ENCODE measurements at places on chromosomes 4 and X. TPM values are rescaled to one million over a fixed set of nuclear protein-coding genes. Genes with fewer than 3 reads are reported as not detected.

The SPON2 gene
- not detected for total RNA-seq

The ZDHHC15 gene
- not detected for total RNA-seq

The FMR1NB gene
- total RNA-seq = not detected

The SLC49A3 gene
- 11.5 TPM for total RNA-seq

The DGKQ gene
- total RNA-seq = 20.4 TPM

All from endothelial cell of umbilical vein (primary cell).